ENCODE measurements at places on chromosomes 2 and 18. TPM values are rescaled to one million over a fixed set of nuclear protein-coding genes. Genes with fewer than 3 reads are reported as not detected.
A peak's percentile ranks its signal among the peaks of the same experiment; 100 is the strongest.

TUBA4B gene
- total RNA-seq: not detected

BMP10 gene
- total RNA-seq: 1.9 TPM

DGKD gene
- 18.4 TPM for total RNA-seq

SERPINB7 gene
- total RNA-seq: not detected

- peaks cover 5% of the 10 kb centered on the region for H3K4me1 ChIP-seq
- H3K27me3 ChIP-seq: no peaks in the 10 kb centered on the region
- DNase-seq: no peak
- no peak overlapping the region for H3K4me3 ChIP-seq
- no peak overlapping the region for H3K27ac ChIP-seq
Observed at GRCh38 chr2:39160982-39161381, 40.1 kb upstream of the SOS1 start.

DNA sequence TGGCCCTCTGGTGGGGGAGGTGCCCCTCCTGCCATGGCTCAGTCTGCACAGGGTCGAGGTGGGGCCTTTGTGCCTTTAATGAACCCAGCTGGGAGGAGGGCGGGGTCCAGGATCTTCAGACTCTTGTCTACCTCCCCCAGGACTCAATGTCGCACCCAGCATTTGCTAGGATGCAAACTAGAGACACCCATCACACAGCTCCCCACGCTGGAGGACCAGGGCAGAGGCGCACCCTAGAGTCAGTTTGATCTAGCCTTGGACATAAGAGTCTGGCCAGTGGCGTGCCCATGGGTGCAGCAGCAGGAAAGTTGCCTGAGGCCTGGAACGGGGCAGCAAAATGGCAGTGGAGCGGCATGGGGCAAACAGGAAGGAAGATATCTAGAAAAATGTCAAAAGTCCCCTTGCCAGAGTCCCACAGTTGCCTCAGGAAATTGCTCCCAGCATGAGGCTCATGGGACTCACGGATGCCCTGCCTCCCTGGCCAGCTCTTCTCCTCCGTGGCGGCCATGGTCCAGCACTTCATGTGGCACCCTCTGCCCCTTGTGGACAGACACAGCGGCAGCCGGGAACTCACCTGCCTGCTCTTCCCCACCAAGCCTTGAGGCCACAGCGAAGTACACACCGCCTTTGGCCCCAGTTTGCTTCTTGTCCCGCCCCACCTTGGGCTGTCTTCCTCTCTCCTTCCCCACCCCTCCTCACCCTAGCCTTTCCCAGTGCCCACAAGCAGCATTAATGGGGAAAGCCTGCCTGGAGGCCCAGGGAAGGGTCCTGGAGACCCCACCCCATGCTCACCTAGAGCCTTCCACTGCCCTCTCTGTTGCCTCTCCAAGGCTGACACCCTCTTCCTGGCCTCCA, 17.7 kb downstream of the SH2D6 start:
- no peak overlapping the region for H3K4me3 ChIP-seq
- H3K36me3 ChIP-seq: no peaks in the 10 kb centered on the region
- H3K27ac ChIP-seq: peak overlapping the region; percentile 97
- no peaks in the 10 kb centered on the region for H3K27me3 ChIP-seq

DNA sequence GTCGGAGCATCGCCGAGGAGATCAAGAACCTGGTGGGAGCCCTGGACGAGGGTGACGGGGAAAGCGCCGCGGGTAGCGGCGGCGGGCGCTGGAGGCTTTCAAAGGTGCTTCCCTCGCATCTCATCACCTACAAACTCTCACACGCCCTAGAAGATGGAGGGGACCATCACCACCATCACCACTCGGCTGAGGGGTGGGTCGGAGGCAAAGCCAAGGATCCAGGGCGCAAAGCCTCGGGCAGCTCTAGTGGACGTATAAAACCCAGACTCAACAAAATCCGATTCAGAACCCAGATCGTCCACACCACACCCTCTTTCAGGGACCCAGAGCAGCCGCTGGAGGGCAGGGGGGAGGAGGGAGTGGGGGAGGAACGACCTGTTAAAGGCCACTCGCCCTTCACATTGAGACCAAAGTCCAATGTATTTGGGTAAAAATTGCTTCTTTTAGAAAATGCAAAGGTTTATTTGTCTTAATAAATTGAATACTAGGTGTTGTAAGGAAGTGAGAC, 1.5 kb downstream of the SOWAHC start:
- H3K4me1 ChIP-seq: no peaks in the 10 kb centered on the region
- no peak overlapping the region for H3K27ac ChIP-seq
- DNase-seq: no peak

DNA sequence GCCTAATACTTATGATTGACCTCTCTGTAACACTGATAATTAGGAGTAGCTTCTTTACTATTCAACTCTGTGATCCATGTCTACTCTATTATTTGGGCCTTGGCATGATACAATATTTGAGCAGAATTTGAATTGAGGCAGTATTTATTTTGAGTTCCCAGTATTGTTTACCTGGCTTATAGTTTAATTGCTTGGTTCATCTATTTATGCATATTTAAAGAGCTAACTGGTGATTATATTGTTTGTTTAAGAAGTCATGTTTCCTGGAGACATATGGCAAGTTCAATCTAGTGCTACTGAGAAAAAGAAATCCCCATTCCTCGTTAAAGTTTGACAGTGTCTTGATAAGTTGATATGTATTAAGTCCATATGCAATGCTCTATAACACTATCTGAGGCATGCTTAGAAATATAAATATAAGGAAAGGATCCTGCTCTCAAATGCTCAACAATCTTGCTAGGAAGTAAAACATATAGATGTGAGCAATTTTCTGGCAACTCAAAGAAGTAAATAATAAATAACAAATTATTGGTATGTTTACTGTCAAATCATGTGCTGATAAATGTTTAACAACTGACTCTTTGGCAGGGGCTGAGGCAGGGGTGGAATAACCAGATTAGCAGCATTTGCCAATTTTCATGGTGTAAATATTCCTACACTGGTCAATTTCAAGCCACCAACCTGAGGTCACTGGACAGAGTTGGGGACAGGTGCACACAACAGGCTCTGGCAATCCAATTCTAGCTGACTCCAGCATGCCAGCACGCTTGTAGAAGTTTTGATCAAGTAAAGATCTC, 430.2 kb upstream of the PIK3C3 start:
- DNase-seq: no peak
- H3K4me1 ChIP-seq: no peaks in the 10 kb centered on the region
- no peak overlapping the region for H3K4me3 ChIP-seq
- no peaks in the 10 kb centered on the region for H3K27me3 ChIP-seq
- H3K36me3 ChIP-seq: no peaks in the 10 kb centered on the region
- H3K27ac ChIP-seq: no peak overlapping the region

- H3K27me3 ChIP-seq: no peaks in the 10 kb centered on the region
- peak; percentile 49 for DNase-seq
- H3K4me3 ChIP-seq: no peak overlapping the region
Observed at GRCh38 chr2:128312411-128312810, 6.3 kb downstream of the HS6ST1 start.

DNA sequence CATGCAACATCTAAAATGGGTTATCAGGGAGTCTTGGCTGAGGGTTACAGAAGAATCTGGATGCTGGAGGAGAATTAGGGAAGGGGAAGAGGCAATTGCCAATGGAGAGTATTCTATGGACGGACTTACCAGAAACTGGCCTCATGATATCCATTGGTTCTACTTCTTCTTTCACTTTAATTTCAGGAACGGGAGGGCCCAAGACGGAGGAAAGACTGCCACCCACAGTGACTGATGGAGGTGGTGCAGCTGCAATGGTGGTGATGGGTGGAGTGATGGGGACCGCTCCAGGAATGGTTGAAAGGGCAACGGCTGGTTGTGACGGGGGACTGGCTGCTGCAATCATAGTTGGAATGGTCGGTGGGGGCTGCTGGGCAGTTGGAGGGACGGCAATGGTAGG, 69.1 kb upstream of the AMMECR1L start:
- peaks cover 32% of the 10 kb centered on the region for H3K36me3 ChIP-seq
- no peak for DNase-seq
- H3K4me3 ChIP-seq: no peak overlapping the region
- H3K27me3 ChIP-seq: no peaks in the 10 kb centered on the region

DNA sequence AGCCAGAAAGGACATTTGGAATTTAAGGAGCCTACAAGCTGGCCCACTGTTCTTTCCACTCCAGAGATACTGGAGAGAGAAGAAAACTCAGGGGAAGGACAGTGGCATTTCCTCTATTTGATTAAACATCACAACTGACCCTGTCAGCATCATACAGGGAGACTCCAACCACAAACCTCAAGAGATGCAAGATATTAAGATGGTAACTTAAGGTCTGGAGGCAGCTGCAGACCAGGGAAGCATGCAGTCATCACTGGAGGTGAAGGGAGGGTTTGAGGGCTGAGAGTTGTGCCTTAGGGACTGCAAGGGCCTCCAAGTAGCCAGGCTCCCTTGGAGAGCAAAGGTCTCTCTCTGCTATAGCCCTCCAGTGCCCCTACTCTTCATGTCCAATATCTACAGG, 67.4 kb downstream of the RNF152 start:
- DNase-seq: no peak
- no peak overlapping the region for H3K27ac ChIP-seq
- no peak overlapping the region for H3K4me3 ChIP-seq
- H3K4me1 ChIP-seq: no peaks in the 10 kb centered on the region

DNA sequence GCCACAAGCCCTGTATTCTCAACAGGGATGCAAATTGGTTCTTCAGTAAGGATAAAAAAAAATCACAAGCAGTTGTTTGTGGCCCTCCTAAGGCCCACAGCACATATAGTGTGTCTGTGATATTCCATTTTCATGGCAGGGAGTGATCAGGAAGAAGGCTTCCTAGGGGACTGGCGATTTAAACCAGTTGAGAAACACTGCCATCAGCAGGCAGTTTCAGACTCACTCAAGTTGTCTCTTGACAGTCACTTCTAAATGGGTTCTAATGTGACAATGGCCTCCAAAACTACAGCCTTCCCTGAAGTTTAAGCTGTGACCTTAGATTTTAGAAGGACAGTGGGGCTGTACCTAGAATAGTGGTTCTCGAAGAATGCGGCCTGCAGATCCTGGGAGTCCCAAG, 6.0 kb downstream of the CIAO1 start:
- DNase-seq: no peak
- H3K27me3 ChIP-seq: no peaks in the 10 kb centered on the region
- H3K27ac ChIP-seq: no peak overlapping the region
- no peak overlapping the region for H3K4me3 ChIP-seq
- H3K36me3 ChIP-seq: peaks cover 79% of the 10 kb centered on the region
- H3K4me1 ChIP-seq: no peaks in the 10 kb centered on the region

DNA sequence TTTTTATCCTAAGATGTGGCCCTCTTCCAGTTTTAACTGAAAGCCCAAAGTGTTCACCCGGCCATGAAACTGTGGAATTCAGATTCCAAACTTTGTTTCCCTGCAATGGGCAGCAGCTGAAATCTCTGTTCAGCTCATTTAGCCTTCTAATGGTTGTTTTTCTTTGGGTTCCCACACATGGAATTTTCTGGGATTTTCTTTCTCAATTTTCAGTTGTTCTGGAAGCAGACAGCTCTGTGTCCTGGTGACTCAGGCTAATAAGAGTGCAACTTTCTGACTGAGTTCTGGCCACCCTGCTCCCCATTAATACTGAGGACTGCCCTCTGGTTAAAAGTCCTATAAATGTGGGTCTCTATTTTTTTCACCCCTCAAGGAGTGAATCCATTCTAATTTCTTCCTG, 78.5 kb downstream of the PMS1 start:
- no peak overlapping the region for H3K27ac ChIP-seq
- no peaks in the 10 kb centered on the region for H3K4me1 ChIP-seq
- H3K4me3 ChIP-seq: no peak overlapping the region
- no peak for DNase-seq

- peak; percentile 18 for DNase-seq
- no peaks in the 10 kb centered on the region for H3K27me3 ChIP-seq
- H3K27ac ChIP-seq: no peak overlapping the region
- H3K4me3 ChIP-seq: no peak overlapping the region
- H3K4me1 ChIP-seq: no peaks in the 10 kb centered on the region
- H3K36me3 ChIP-seq: no peaks in the 10 kb centered on the region
Observed at GRCh38 chr2:239894276-239894675, 130.9 kb downstream of the NDUFA10 start.

GRCh38 chr2:159214325-159214865, 72.1 kb downstream of the WDSUB1 start:
- H3K27me3 ChIP-seq: no peaks in the 10 kb centered on the region
- H3K36me3 ChIP-seq: peaks cover 37% of the 10 kb centered on the region
- no peaks in the 10 kb centered on the region for H3K4me1 ChIP-seq
- no peak overlapping the region for H3K4me3 ChIP-seq
- peak; percentile 52 for DNase-seq
- no peak overlapping the region for H3K27ac ChIP-seq

DNA sequence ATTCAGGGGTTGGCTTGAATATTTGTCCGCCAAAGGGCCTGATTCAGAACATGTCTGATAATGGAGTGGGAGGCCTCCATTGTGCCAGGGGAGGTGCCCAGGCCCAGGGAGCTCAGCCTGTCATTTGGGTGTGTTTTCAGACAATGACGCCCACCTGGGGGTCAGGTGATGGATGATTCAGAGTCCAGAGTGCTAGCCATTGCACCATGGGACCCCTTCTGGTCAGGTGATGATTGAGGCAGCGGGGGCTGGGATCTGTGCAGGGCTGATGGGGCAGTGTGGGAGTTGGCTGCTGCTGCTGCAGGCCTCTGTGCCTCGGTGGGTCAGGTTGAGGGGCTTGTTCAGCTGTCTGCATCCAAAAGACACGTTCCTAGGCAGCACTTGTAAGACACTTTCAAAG, 8.3 kb upstream of the ARHGEF4 start:
- H3K4me1 ChIP-seq: no peaks in the 10 kb centered on the region
- H3K27me3 ChIP-seq: no peaks in the 10 kb centered on the region
- no peaks in the 10 kb centered on the region for H3K36me3 ChIP-seq
- no peak for DNase-seq

DNA sequence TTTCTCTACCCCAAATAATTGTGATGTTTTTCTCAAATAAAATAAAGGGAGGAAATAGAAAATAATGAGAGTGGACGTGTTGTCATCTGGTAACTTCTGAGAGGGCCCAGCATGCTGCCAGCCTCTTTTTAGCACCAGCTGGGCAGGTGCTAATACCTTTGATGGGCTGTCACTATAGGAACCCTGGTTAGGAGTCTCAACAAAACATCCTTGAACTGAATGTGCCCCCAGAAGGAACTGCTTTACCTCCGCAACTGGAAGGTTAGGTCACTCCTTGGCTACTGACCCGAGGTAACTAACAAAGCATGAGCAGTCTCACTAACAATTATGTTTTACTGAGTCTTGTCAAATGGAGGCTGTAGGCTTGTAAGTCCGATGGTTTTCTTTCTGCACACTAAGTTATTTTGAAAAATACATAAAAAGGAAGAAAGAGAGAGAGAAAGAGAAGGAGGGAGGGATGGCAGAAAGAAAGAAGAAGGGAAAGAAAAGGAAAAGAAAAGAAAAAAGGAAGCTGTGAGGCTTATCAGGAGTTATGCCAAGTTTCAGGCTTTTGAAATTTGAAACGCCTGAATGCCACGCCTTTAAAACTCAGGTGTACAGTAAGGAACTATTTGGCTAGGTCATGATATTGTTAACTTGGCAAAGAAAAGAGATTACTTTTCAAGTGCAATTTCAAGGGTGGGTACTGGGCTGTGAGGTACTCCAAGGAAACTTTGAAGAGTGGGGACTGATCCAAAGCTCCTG, 91.0 kb downstream of the TGIF1 start:
- H3K27me3 ChIP-seq: no peaks in the 10 kb centered on the region
- H3K36me3 ChIP-seq: no peaks in the 10 kb centered on the region
- no peaks in the 10 kb centered on the region for H3K4me1 ChIP-seq
- no peak overlapping the region for H3K27ac ChIP-seq
- no peak overlapping the region for H3K4me3 ChIP-seq
- DNase-seq: no peak

GRCh38 chr2:118300832-118301231, 212.6 kb downstream of the INSIG2 start:
- no peak for DNase-seq
- H3K27ac ChIP-seq: no peak overlapping the region
- H3K4me1 ChIP-seq: no peaks in the 10 kb centered on the region
